Mesothelial cell of epicardium (in vitro differentiated cells): ENCODE measurements at places on chromosomes 6 and 20.

DNA sequence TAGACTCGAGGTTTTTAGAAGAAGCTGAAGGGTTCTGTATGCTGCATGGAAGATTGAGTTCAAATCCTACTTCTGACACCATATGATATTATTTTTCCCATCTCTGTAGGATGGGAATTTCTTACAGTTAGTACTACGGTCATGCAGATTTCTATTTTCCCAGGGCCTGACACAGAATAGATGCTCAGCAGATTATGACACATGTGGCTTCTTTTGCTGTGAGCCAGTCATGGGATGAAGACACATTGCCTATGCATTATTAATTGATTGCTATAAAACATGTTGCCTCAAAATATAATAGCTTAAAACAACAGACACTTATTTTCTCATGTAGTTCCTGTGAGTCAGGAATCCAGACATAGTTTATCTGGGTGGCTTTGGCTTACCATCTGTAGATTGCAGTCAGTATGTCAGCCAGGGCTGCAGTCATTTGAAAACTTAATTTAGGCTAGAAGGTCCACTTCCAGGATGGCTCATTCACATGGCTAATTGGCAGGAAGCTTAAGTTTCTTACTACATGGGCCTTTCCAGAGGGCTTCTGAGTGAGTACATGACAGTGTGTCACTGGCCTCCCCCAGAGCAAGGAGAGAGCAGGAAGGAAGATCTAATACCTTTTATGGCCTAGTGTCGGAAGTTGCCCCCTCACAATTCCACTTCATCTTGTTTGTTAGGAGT, 29.5 kb downstream of the TOP1 start:
- no peak for DNase-seq

- DNase-seq: no peak
These were observed 193.8 kb downstream of the CLVS2 start for GRCh38 chr6:123189816-123190215.

- no peak for DNase-seq
These were observed 62.5 kb upstream of the TIAM2 start for GRCh38 chr6:154932515-154933027.

- DNase-seq: no peak
These were observed 7.2 kb downstream of the HINT3 start for GRCh38 chr6:125963817-125964216.

GRCh38 chr6:113338644-113339043, 518.5 kb upstream of the MARCKS start:
- DNase-seq: no peak

DNA sequence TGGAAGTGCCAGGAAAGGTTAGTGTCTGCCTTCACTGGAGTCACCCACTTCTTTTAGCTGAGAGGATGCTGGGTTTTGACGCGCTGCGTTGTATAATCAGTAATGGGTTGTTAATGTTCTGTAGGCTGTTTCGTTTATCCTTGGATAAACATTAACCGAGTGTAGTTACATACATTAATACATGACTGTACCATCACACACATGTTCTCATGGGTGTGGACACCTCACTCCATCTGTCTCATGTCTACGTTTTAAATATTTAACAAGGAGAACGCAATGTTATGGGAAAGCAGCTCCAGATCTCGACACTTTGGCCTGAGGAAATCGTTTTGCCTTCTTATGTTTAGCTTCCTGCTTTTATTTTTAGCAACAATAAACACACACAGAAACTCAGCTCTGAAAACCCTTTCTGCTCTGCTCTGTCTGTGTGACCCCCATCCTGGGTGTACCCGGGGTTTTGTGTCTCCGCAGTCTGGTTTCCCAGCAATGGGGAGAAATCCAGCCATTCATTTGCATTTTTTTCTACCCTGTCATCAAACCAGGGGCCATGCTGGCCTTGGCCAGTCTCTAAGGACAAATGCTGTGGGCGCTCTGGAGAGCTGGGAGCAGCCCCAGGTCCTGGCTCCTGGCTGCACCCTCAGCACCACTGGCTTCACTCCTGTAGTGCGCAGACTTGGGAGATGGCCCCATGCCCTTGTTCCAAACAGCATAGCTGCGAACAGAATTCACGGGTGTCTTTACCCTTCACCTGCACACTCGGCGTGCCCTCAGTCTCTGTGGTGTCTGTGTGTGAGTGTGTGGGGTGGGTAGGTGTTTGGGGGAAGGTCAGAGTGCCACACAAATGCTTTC, 110.8 kb downstream of the ERMARD start:
- peak; percentile 35 for DNase-seq

- no peak for DNase-seq
These were observed 71.4 kb upstream of the PREP start for GRCh38 chr6:105474234-105474633.

DNA sequence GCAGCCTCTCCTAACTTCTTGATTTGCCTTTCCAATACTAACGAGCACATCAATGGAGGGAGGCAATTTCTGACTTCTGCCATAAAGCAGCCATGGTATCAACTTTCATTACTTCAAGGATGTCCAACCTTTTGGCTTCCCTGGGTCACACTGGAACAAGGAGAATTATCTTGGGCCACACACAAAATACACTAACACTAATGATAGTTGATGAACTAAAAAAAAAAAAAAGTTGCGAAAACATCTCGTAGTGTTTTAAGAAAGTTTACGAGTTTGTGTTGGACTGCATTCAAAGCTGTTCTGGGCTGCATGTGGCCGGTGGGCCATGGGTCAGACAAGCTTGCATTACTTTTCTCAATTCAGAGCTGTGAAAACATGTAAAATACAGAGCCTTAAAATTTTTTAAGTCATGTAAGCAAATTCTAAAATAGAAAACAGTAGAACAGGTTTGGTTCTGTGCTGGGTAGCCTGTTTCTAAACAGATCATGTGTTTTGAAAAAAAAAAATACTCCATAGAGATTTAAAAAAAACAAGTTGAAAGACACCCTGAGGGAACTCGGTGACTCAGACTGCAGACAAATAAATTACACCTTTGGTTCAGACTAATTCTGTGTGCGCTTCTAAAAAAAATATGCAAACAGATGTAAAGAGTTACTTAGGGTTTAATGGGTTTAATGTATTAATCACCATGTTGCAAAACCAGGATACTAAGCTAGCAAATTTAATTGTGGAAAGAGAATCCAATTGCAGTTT, 43.6 kb upstream of the SLC22A23 start:
- no peak for DNase-seq

DNA sequence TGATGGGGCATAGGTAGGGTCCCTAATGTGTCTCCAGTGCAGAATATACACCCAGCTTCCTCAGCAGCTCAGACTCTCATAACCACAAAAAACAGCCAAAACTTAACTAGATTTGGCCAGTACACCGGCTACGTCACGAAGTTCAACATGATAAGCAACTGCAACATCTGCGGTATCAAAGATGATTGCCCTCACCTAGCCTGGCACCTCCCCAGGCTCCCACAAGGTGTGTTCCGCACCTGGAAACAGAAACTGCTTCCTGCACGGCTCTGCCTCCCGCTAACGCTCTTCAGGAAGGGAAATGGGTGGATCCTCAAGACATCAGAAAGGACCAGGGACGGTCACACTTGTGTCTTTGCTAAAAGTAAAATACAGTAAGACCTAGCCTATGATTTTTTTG, 9.5 kb downstream of the TXNDC5 start:
- no peak for DNase-seq

GRCh38 chr20:48034751-48035150, 249.5 kb upstream of the SULF2 start:
- DNase-seq: no peak

DNA sequence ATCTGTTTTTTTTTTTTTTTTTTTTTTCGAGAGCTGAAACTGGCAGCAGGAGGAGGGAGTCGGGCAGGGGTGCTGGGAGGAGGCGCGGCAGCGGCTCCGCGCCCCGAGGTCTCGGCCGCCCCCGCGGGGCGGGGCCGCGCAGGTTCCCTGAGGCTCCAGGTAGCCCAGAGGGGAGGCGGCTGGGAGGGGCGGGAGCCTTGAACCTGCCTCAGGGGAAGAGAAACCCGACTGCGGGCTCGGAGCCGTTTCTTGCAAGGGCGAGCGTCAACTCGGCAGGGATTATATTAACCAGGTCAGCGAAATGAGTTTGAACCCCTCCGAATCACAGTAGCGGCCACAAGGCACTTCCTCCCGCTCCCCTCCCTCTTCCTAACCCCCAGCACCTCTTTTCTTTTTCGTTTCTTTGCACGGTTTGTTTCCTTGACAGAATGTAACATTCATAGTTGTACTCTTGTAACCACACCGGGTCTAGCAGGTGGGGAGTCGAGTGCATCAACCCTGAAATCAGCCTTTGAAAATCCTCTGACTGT, 2.0 kb downstream of the MYB start:
- no peak for DNase-seq

GRCh38 chr6:14513496-14514393, 396.2 kb downstream of the CD83 start:
- no peak for DNase-seq

DNA sequence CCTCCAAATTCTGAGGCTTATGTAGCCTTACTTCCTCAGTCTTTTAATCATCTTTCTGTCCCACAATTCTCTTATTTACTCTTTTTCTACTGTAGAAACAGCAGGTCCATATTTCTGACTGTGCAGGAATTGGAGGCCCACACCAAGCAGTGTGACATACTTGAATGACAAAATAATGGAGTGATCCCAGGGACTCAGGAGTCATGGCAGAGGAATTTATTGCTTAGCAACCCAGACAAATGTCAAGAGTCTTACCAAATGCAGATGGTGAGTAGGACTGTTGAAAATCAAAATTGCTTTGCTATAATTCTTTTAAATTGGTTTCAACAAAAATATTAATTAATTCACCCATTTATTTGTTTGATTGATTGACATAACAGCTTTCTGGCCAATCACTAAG, 59.9 kb downstream of the HTR1B start:
- no peak for DNase-seq

DNA sequence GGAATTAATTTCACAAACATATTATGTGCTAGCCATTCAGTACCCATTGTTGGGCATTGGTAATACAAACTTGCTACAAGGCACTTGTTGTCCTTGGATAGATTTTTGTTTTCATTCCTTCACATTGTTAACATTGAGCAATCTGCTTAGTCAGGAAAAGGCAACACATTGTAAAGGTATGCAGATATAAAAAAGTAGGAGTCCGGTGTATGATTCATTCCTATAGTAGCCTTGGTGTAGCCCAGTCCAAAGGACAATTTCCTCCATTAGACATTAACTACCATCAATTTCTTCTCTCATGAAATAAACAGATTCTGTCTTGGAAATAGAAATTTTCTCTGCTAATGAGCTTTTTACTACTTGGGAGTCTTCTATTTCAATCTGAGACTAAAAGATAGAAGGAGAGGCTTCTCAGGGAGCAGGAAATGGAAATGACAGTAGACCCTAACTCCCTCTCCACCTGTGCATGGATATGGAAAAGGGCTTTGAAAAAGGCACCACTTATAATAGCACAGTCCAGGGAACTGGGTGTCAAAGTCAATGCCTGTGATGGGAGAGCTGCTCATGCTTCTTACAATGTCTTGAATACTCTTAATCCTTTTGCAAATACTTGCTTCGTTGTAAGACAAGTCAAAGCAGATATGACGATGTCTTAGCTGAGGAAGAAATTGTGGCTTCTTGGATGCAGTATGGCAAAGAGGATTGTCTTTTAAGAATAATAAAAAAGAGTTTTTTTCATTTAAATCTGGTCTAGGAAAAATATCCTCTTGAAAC, 369.4 kb upstream of the CITED2 start:
- no peak for DNase-seq

DNA sequence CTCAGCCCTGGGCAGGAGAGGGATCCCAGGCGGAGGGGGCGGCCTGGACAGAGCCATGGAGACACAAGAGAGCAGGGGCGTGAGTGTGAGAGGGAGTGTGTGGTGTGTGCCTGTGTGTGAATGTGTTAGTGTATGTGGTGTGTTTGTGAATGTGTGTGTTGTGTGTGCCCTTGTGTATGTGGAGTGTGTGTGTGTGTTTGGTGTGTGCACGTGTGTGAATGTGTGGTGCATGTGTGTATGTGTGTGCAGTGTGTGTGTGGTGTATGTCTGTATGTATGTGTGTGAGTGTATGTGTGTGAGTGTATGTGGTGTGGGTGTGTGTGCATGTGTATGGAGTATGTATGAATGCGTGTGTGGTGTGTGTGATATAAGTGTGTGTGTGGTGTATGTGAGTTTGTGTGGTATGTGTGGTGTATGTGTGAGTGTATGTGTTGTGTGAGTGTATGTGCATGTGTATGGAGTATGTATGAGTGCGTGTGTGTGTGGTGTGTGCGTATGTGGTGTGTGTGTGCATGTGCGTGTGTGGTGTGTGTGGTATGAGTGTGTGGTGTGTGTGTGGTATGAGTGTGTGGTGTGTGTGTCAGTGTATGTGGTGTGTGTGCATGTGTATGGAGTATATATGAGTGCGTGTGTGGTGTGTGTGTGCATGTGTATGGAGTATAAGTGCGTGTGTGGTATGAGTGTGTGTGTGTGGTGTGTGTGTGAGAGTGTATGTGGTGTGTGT, 175.2 kb upstream of the AFDN start:
- DNase-seq: no peak

DNA sequence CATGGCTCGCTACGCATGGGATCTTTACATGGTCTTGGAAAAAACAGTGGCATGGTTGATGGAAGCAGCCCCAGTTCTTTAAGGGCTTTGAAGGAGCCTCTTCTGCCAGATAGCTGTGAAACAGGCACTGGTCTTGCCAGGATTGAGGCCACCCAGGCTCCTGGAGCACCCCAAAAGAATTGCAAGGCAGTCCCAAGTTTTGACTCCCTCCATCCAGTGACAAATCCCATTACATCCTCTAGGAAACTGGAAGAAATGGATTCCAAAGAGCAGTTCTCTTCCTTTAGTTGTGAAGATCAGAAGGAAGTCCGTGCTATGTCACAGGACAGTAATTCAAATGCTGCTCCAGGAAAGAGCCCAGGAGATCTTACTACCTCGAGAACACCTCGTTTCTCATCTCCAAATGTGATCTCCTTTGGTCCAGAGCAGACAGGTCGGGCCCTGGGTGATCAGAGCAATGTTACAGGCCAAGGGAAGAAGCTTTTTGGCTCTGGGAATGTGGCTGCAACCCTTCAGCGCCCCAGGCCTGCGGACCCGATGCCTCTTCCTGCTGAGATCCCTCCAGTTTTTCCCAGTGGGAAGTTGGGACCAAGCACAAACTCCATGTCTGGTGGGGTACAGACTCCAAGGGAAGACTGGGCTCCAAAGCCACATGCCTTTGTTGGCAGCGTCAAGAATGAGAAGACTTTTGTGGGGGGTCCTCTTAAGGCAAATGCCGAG, 78.2 kb downstream of the ASXL1 start:
- no peak for DNase-seq

GRCh38 chr6:1325461-1326309, 13.8 kb downstream of the FOXQ1 start:
- no peak for DNase-seq

DNA sequence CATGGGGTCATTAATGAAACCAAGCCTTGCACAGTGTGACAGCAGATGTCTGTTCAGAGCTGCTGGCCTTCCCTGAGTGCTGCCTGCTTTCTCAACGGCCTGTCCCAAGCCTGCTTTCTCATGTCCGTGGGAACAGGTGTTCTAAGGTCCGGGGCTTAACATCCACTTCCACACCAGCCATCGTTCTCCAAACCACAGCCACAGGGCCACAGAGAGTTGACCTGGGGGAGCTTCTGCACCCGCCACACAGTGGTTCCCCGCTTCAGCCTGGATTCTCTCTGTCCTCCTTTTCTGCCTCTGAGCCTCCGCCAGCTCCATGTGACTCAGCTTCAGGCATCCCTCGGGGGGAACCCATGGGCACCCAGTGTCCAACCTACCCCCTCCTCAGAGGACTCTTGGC, 26.9 kb upstream of the PPP1R3G start:
- DNase-seq: no peak

- DNase-seq: no peak
These were observed 185.1 kb downstream of the CDH26 start for GRCh38 chr20:60143261-60143842.
